ENCODE measurements at places on chromosomes 7 and 10.

GRCh38 chr7:38673795-38674194, 42.6 kb upstream of the AMPH start:
- peak; percentile 95 for DNase-seq

DNA sequence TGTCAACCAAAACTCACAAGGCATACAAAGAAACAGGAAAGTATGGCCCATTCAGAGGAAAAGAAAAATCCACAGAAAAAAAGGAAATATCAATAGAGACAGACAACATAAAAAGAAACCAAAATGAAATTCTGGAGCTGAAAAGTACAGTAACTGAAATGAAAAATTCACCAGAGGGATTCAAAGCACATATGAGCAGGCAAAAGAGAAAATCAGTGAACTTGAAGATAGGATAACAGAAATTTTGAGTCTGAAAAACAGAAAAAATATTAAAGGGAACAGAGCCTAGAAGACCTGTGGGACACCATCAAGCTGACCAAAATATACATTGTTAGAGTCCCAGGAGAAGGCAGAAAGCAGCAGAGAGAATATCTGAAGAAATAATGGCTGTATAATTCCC, 60.6 kb downstream of the XPNPEP1 start:
- DNase-seq = no peak

- no peak for DNase-seq
Observed at GRCh38 chr7:117061751-117062150, 108.5 kb downstream of the ST7 start.

GRCh38 chr10:44398747-44399658, 14.1 kb upstream of the CXCL12 start:
- DNase-seq = no peak

DNA sequence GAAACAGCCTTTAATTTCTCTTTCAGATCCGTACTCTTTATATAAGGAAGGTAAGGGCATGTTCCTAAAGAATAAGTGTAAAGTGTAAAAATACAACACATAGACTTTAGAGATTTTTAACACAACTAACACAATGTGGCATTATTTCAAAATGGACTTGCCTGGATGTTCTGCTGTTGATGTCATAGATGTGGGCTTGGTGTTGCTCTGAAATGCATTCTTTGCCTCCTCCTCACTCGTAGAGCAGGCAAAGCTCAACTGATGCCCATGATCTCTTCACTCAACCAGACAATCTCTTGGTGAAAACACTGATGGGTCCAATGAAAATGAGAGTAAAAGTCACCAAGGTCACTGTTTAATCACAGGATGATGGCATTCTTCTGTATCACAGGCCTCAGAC, 174.2 kb upstream of the TCERG1L start:
- DNase-seq = no peak

DNA sequence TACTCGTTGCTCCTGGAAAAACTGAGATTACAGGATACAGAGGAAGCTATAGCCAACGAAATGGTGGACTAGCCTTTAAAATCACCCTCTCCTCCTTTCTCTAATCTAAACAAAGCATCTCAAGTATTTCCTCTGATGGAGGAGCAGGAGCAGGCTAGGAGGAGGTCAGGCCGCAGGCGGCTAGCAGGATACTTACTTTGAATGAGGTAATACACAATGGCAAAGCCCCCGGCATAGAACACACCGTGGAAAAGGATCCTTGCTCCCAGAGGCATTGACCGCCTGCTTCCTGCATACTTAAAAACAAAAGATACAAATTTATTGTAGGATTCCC, 64.4 kb downstream of the STK17A start:
- no peak for DNase-seq

DNA sequence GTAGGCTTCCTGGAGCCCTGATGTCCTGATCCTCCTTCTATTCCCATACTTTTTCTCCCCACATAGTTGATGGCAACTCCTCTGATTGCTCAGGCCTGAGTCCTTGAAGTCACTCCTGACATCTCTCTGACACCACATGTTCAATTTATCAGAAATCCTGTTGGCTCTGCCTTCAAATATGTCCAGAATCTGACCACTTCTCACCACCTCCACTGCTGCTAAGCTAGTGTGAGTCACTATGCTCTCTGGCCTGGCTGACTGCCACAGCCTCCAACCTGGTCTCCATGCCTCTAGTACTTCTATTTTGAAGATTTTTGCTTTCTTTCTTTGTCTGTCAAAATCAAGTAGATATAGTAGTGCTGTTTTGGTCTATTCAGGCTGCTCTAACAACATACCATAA, 53.0 kb downstream of the TMEM229A start:
- no peak for DNase-seq

- DNase-seq = no peak
Observed at GRCh38 chr10:50999163-50999562, 75.1 kb upstream of the PRKG1 start.

DNA sequence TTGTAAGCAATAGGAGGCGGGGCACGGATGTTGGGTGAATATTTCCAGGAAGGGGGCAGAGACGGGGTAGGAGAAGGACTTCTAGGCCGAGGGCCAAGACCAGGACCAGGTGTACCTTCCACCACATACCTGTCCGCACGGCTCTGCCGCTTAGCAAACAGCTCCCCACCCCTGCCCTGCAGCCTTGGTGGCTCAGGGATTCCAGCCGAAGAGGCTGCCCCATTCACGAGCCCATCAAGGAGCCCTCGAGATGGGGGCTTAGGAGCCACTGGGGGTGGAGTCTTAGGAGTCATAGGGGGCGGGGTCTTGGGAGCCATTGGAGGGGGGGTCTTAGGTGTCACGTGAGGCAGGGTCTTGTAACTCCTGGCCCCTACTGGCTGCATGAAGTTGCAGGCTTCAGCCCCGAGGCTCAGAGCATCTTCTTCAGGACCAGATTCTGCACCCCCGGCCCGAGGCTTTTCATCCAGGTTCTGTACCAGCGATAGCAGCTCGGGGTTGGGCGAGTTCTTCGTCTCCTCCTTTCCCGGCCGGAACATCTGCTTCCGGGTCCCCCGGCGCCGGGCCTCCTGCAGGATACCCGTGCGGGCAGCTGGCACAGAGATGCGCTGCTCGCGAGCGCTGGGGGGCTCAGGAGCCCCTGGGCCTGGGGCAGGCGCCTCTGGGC, 6.1 kb upstream of the MYOZ1 start:
- peak; percentile 38 for DNase-seq

- no peak for DNase-seq
Observed at GRCh38 chr10:12838995-12839927, 162.3 kb downstream of the CCDC3 start.

DNA sequence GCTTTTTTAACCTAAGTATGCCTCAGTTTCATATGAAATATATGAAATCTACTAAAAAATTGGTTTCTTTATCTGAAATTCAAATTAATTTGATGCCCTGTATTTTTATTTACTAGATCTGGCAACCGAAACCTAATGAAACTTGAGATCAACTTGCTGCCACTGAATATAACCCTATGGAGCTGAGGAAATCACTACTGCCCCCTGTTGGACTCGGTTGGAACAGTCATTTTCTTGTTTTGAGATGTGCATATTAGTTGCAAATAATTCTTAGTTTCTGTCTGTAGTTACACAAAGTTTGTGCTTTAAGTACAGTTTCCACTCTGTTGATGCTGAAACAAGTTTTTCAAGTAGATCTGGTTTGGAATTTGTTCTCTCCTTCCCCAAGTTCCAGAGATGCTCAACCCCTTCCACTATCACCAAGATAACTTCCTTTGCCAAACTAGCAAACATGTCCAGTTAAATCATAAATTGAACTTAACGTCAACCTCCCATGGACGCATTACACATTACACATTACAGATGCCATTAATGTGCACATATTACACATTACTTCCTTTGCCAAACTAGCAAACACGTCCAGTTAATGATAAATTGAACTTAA, 22.2 kb upstream of the EXOC4 start:
- DNase-seq = peak; percentile 67

DNA sequence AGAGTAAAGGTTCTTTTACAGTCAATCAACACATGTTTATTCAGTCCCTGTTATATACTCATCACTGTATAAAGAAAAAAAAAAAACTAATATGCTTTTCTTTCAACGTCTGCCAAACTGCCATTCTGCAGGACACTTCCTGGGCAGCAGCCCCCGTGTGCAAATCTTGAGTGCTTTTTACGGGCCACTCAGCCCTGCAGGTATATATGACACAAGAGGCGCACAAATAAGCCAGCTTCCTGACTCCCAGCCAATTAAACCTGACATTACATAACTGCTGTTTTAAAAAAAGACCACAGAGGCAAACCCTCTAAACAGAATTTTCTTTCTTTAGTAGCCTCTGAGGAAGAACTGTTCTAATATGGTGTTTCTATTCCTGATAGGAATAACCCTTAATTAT, 263.0 kb upstream of the NEBL start:
- DNase-seq = no peak

DNA sequence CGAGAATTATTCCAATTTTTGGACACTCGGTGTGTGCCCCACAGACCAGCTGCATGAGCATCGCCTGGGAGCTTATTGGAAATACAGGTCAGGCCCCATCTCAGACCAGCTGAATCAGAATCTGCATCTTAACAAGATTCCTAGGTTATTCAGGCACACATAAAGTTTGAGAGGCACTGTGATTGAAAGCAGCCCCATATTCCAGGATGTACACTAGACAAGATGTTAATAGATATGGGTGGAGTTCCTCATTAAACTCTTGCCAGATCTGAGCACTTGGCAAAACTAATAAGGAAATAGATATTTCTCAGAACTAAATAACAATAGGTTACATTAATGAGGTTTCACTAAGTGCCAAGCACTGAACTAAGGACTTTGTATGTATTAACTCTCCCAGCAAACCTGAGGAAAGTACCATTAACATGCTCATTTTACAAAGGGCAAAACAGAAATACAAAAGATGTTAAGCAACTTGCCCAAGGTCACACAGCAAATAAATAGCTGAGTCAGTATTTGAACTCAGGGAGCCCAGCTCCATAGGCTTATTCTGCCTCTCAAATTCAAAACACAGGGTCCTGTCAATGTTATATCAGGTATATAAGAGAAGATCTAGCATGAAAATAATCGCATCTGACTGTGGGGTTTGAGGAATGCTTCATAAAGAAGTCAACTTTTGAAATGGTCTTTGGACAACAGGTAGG, 29.9 kb downstream of the PPP1R3C start:
- no peak for DNase-seq

DNA sequence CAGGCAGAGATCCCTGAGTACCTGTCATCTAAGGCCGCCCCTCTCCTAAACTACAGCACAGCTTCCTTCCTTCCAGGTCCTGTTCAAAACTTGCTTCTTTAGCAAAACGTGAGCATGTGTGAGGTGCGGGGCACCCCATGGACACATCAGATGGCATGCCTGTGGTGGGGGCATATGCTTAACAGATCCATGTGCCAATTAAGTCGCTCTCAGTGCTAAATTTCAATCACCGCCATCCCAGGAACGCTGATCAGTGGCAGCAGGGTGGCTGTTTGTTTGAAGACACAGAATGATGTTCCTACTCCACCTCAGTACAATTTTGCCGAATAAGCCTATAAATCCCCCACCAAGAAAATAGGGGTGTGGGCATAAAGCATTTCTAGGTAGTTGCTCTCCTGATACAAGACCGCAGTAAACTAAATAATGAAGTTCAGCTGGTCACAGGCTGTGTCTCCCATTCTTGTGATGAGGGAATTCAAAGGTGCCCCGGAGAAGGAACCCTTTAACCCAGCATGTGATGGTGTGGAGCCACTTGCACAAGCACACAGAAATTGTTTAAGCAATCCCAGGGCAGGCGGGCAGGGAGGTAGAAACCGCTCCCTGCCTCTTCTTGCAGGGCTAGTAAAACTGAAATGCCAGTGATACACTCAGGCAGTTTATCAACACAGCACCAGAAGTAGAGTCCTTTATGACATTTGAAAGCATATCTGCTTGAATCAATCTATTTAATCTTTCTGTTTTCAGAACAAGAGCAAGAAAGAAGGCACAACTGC, 205.7 kb downstream of the SORCS1 start:
- peak; percentile 66 for DNase-seq

DNA sequence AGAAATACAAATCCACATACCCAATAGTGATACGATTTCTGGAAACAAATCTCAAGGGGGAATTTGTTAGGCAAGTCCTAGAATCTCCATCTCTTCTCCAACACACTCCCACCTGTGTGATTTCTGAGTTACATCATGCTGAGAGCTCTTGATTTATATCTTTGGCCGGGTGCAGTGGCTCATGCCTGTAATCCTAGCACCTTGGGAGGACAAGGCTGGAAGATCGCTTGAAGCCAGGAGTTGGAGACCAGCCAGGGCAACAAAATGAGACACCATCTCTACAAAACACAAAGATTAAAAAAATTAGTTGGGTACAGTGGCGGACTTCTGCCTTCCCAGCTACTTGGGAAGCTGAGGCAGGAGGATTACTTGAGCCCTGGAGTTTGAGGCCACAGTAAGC, 1.5 kb upstream of the MTPN start:
- no peak for DNase-seq

DNA sequence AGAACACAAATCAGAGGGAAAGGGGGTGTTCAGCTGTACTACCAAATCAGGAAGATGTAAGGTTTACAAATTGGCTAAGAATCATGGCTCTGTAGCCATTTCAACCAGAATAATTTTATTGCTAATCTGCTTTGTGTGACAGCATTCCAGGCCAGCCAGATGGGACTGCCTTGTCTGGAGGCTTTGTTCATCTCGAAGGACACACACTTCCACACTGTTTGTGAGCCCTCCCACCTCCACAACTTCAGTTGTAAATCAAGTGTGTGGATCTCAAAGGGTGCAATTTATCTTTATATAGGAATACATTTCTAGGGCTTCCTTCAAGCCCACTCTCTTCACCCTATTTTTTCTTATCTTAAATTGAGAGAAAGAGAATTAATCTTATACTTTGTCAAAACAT, 6.9 kb upstream of the OIT3 start:
- DNase-seq = no peak

GRCh38 chr10:19839552-19839951, 23.3 kb downstream of the PLXDC2 start:
- no peak for DNase-seq

DNA sequence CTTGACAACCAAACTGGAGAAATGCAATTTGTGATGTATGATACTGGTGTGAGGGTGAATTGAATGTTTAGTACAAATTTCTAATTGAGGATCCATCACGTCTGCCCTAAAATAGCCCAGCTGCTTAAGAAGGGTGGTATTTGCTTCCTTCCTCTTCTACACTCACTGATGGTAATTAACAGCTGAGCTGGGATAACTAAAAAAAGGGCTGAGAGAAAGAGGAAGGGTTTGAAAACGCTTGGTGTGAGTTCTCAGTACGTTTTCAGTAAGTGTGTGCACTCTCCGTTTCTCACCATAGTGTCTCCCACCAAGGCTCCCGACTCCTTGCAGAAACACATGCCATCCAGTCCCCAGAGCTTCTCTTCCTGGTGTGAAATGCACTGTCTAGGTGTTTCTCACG, 54.3 kb downstream of the MAP3K8 start:
- peak; percentile 51 for DNase-seq

DNA sequence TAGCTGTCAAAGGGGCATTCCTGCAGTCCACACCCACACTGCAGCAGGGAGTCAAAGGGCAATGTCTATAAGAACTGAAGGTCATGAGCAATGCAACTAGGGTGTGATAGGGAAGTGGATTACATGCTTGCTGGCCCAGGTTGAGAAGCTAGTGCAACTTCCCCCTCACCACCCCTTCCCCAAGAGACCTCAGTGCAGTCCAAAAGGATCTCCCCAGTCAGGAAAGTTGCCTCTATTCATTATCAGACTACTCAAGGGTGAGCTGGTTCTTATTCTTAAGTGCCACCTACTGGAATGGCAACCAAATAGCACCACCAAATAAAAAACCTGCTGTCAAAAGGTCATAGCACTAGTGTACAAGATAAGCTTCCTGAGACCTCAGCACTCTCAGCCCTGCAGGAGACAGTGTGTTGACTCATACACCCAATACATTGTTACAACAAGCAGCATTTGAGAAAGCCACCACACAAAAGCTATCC, 28.2 kb downstream of the MTERF1 start:
- peak; percentile 32 for DNase-seq

All from suppressor macrophage treated with lipopolysaccharide for 4 hours (primary cell).